ENCODE measurements at places on chromosomes 6 and 20.
A peak's percentile ranks its signal among the peaks of the same experiment; 100 is the strongest.

GRCh38 chr20:62778058-62778457, 18.2 kb upstream of the MRGBP start:
- no peak for DNase-seq

- no peak for DNase-seq
These were observed 46.2 kb upstream of the RNGTT start for GRCh38 chr6:89009624-89010059.

GRCh38 chr6:159061805-159062563, 17.2 kb upstream of the TAGAP start:
- DNase-seq = no peak

DNA sequence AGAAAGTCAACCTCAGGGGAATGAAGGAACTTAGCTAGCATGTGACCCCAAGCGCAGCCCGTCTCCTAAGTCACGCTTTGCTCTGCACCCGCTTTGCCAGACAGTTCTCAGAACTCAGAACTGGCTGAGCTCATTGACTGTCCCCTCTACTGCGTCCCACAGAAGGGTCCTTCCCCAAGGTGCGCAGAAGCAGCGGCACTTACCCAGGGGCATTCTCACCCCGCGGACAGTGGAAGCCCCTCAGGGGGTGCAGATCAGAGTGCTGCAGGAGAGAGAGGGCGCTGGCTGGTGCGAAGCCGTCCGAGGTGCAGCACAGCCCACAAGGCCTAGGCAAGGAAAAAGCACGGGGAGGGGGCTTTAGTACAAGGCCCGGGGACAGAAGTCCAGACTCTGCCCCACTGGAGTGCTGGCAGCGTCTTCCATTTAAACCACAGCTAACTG, 807 bp downstream of the SNHG17 start:
- DNase-seq = peak; percentile 2

DNA sequence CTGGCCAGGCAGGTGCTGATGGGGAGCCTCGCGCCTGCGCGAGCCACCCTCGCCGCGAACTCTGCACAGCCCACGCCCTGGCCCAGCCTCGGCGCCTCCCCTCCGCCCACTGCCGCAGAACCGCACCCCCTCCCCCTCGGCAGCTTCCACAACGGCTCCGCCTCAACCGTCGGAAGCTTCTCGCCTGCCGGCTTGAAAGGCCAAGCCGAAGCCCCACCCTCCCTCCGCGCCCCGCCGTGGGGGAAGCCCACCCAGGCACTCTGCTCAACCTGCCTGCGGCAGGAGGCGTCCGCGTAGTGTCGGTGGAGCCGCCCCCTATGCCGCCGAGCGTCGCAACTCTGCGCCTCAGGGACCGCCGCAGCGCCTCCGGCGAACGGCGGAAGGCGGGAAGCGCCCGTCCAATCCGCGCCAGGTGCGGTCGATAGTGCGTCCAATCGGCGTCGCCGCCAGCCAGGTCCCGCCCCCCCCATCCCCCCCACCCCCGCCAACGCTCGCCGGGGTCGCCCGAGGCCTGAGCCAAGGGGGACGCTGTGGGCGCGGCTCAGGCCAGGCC, at the start of gene SYCP2:
Gene SYCP2 (minus strand): TSS at position 342 of the 553 bp plus-strand sequence. CDS start 11,224 bp downstream, outside the sequence.
- DNase-seq = peak; percentile 55

GRCh38 chr6:119446115-119446554, 96.6 kb upstream of the MAN1A1 start:
- DNase-seq = no peak

- no peak for DNase-seq
These were observed 174.0 kb downstream of the RNF144B start for GRCh38 chr6:18561037-18561750.

- no peak for DNase-seq
These were observed 222.3 kb downstream of the IBTK start for GRCh38 chr6:82025271-82025670.

GRCh38 chr6:42078386-42078785, 28.1 kb downstream of the TAF8 start:
- no peak for DNase-seq

DNA sequence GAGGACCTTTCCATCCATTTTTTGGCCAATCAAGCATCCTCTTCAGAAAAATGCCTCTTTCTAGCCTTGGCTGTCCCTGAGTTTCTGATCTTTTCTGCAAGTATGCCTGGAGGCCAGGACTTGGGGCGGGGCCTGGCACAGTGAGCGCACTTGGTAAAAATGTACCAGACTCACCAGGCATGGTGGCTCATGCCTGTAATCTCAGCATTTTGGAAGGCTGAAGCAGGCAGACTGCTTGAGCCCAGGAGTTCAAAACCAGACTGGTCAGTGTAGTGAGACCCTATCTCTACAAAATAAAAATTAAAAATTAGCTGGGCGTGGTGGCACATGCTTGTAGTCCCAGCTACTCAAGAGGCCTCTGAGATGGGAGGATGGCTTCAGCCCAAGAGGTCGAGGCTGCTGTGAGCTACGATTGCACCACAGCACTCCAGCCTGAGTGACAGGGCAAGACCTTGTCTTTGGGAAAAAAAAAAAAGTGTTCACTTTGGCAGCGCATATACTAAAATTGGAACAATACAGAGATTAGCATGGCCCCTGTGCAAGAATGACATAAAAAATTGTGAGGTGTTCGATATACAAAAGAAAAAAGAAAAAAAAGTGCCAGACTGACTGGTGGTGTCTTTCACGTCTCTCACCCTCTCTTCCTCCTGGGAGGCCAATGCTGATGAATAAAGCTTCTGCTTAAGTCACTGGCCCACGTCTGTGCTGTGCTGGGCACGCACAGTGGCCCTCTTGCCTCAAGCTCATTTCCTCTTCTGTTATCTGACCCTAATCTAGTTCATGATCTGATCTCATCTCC, 18.1 kb upstream of the SLC9A8 start:
- no peak for DNase-seq

GRCh38 chr6:10136636-10137035, 278.2 kb downstream of the TFAP2A start:
- no peak for DNase-seq

- DNase-seq = no peak
These were observed 8.3 kb upstream of the CEP85L start for GRCh38 chr6:118659513-118660217.

DNA sequence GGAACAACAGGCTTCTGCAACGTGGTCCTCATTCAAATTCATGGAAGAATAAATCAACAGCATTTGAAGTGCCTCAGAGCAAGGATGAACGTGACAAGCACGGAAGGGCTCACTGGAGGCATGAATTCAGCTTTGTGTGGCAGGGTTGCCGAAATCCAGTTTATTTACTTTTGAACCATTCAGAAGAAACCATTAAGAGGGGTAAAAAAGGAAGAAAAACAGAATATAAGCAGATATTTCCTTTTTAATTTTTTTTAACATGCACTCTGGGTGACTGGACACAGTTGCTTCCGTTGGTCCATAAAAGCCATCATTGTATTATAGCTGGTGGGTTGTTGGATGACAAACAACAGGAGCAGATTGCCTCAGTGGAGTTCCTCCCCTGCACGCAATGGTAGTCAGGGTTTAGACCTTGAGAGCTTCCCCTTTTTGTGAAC, 17.3 kb upstream of the SNRPB2 start:
- no peak for DNase-seq

DNA sequence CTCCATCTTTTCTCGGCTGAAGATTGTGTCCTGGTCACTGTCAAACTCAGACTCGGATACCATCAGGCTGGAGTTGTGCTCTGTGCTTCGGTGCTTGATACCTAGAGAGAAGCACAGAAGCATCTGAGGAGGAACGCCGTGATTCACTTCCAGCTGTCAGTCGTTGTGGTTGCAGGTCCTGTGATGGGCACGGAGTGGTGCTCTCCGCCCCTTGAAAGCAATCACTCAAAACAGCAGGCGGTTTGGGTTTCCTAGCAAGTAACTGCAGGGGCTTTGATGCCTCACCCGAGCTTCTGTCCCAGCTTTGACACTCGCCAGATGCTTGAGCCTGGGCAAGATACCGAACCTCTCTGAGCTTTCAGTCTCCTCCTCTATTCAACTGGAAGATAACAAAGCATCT, 52.5 kb downstream of the ALDH5A1 start:
- peak; percentile 9 for DNase-seq

DNA sequence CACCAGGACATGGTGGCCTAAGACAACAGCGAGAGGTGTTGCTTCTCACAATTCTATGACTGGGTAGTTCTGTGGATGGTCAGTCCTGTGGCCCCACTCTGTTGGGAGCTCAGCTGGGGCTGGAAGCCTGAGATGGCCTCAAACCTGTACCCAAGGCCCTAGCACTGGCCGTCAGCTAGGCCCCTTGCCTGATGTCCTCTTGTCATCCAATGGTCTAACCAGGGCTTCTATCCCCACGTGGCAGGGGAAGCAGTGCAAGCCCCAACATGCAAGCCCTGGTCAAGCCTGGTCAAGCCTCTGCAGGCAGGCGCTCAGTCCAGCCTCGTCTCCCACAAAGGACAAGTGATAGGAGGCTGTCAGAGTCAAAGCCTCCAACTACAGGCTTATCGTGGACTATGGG, 196.5 kb upstream of the CST7 start:
- no peak for DNase-seq

DNA sequence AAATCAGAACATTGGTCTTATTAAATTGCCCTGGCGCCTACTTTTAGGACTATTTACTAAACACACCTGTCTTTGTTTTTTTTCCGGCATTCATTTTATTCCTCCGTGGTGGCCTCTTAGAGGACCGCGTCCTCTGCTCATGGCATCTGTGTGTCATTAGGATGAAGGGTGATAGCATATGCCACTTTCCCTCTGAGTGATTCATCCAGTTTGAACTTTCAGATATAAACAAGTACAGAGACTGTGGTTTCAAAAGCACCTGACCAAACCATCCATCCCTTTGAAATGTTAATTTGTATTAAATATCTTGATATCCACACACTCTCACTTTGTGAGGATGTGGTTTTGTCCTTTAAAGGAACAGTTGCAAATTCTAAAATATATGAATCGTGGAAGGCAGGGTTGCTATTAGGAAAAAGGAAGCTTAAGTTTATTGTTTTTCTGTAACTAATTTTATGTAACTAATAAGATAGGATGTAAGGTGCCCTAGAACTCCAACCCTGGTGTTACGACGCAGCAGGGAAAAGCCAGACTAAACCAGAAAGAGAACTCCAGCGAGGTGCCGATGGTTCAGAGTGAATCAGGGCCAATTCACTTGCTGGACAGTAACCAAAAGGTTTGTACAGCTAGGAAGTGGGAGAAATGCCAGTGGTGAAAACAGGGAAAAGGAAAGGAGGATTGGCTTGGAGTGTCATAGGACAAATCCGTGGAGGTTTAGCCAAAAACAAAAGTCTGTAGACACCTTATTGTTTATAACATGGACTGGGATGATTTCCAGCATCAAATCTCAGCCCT, 98.7 kb downstream of the SHLD1 start:
- no peak for DNase-seq

DNA sequence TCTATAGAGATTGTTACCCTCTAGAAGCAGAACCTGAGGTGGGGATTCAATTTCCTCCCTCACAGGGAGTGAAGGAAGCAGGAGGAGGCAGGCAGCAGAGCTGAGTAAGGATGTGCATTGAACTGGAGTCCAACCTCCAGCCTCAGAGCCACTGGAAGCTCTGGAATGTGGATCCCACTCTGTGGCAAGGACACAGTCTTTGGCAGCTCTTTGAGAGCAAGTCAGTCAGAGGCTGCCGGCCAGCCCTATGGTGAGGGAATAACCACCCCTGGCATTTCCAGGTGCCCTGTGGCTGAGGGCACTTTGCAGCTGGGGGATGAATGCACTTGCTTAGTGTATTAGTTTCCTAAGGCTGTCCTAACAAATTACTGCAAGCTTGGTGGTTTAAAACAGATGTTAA, 37.2 kb downstream of the EBF4 start:
- no peak for DNase-seq

DNA sequence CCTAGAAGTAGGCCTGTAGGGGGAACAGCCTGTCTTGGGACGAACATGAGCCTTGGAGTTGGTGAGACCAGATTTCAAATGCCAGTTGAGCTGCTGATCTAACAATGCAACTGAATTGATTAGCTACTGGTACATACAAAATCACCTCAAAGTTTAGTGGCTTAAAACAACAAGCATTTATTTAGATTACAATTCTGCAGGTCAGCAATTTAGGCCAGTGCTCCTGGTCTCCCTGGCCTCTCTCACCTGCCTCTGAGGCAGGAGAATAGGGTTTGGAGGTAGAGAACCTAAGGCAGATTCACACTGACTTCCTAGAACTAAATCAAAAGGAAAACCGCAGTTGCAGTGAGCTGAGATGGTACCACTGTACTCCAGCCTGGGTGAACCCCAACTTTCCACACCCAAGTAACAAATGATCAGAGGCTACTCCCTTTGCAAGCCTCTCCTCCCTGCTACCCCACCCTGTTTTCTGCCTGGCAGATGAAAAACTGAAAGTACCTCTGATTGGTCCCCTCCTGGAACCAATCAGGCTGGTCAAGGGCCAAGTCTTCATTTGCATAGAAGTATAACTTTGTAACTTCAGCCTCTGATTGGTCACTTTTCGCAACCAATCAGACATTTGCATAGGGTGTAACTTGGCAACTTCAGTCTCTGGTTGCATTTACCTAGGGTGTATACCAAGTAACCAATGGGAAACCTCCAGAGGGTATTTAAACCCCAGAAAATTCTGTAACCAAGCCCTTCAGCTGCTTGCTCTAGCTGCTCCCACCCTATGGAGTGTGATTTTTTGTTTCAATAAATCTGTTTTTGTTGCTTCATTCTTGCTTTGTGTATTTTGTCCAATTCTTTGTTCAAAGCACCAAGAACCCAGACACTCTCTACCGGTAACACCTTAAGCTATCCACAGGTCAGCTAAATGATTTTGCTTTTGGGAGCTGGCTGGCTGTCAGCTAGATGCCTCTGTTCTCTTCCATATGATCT, 8.1 kb upstream of the UBR2 start:
- DNase-seq = no peak

DNA sequence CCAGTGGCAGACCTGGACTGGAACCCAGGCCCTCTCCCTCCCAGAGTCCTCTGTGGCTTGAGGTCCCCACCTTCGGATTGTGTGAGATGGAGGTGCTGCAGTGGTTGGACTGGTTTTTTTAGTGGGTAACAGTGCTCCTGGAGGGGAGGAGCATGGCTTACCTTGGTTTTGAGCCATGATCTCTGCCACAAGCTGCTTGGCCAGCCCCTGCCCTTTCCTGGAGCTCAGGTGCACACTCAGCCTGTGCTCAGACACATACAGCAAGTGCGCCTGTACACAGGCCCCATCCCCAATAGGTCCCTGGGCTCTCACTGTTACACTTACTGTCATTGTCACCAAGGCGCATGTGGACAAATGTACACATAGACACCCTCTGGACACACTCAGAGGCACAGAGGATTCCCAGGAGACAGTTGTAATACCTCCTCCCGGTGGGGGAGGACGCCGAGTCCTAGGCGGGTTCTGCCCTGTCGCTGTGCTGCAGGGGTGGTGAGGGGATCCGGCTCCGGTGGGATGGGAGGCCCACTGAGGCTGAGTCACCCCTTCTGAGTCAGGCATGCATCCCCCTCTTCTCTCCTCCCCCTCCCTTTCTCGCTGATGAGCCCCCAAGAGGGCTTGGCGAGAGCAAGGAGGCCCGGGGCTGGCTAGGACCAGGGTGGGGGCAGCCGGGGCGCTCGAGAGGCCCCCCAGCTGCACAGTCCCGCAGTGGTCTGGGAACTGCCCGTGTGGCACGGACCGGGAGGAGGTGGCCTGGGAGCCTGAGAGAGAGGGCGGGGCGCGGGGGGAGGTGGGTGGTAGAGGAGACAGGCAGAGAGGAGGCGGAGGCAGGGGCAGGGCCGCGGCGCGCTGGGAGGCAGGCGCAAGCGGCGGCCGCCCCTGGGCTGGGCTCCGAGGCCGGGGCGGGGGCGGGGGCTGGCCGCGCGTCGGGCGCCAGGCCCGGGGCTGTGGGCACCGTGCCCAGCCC, 522 bp upstream of the EPB41L1 start:
- no peak for DNase-seq
